ENCODE measurements at places on chromosomes 4 and X.

- no peak for DNase-seq
Measured at GRCh38 chrX:18666614-18667013, 5.3 kb downstream of the RS1 start.

- DNase-seq: no peak
Measured at GRCh38 chrX:20173313-20173712, 31.7 kb upstream of the EIF1AX start.

DNA sequence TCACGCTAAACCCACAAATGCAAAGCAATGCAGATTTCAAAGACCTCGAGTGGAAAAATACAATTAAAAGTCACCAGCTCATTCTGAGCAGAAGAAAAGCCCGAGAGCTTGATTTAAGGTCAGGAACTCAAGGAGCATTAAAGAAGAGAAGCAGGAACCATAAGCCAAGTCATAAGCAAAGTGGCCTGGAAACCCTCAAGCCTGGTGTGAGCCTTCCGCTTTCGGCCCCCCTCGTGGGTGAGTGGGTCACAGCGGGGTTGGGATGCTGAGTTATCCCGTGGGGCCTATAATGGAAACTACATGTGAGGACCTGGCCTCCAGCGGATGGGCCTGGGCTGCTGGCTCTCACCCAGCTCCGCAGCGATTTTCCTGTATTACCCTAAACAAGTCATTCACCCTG is 504.3 kb downstream of the RAB28 start:
- DNase-seq: no peak

DNA sequence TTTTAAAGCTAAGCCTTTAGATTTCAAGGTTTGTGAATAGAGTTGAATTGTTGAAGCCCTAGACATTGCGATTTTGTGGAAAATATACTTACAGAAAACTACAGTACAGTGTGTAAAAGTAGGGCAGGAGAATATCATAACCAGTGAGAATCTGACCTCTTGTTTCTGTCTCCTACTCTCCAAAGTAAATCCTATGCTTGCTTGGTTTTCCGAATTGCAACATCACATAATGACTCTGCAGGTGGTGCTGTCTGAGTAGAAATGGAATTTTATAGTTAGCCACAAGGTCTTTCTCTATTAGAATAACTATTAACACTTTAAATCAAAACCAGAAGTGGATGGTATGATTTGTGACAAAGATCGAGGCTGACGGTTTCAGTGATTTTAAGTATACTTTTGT is 505.6 kb downstream of the RAPGEF2 start:
- no peak for DNase-seq

DNA sequence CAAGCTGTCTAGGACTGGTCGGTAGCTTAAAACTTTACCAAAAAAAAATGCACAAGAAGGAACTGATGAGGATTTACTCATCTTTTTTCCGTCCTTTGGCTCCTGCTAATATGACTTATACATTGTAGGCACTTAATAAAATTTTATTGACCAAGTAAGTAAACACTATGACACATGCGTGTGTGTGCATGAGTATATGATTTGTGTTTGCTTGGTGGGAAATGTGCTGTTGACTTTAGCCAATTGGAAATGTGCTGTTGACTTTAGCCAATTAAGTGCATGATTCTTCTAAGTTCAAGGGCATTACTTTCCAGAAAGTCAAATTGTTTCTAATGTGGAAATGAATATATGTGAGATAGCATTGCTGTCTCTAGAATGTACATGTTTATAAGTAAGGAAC is 78.3 kb downstream of the FIP1L1 start:
- no peak for DNase-seq

DNA sequence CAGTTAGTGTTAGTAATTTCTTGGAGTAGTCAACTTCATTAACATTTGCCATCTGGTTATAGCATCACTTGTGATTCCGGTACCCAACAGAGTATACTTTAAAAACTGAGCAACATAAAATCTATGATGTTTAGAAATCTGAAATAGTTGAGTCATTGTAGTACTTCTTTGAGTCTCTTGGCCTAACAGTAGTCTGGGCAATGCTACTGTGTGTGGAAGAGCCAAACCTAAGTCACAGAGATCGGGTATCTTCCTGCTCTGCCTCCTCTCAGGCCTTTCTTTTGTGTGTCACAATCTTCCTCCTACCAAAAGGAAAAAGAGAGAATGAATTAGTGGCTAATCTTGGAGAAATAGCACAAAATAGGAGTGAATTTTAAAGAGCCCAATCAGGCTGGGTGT is 25.5 kb downstream of the DCUN1D4 start:
- no peak for DNase-seq

DNA sequence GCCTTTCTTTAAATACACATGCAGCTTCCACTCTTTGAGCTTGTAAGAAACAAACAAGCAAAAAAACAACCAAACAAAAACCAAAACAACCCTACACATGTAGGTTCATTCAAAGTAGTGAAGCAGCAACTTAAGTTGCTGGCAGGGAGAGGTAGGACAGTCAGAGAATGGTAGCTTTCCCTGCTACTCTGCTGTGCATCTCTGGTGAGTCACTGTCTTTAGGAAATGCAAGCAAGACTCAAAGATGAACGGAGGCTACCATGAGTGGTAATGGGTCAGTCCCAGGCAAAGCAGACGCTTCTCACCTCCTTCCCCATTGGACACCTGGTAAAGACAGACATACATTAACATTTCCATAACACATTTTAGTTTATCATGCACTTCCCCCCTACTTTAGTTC is 43.2 kb downstream of the PGRMC2 start:
- DNase-seq: no peak

GRCh38 chrX:9670136-9670814 is 95.4 kb downstream of the GPR143 start:
- peak; percentile 30 for DNase-seq

DNA sequence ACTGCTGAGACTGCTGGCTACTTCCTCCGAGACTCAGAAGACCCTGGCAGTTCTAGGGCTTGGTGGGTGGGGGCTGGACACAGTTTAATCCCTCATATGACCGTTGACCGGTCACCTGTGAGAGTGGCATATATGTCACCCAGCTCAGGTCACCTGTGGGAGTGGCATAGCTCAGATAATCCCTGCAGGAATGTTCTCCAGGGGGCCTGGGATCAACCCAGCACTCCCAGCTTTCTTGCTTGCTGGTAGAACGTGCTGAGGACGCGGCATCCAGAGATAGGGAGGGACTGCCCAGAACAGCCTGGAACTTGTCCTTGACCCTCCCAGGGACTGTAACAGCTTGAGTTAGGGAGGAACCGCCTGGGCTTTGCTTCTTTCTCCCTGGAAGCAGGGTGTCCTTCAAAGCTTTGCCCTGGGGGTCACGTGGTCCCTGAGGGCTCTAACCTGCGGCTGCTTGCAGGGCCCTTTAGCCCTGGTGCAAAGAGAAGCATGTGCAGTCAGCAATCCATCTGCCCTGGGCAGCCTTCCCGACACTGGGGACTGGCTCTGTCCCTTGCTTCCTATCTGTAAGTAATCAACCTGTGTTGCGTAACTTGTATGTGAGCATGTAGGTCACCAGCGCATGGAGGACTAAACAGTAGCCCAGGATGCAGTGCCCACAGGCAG is 55.3 kb downstream of the ZFYVE28 start:
- peak; percentile 4 for DNase-seq

- DNase-seq: no peak
Measured at GRCh38 chrX:40213092-40213491, 115.3 kb upstream of the BCOR start.

- DNase-seq: no peak
Measured at GRCh38 chrX:20382518-20383297, 116.0 kb upstream of the RPS6KA3 start.

- no peak for DNase-seq
Measured at GRCh38 chr4:52477191-52477780, 181.8 kb downstream of the USP46 start.

- DNase-seq: no peak
Measured at GRCh38 chr4:94302191-94302590, 40.4 kb downstream of the HPGDS start.

- peak; percentile 28 for DNase-seq
Measured at GRCh38 chrX:123083924-123084323, 100.2 kb upstream of the GRIA3 start.

- no peak for DNase-seq
Measured at GRCh38 chrX:8783097-8783713, 18.0 kb downstream of the FAM9A start.

DNA sequence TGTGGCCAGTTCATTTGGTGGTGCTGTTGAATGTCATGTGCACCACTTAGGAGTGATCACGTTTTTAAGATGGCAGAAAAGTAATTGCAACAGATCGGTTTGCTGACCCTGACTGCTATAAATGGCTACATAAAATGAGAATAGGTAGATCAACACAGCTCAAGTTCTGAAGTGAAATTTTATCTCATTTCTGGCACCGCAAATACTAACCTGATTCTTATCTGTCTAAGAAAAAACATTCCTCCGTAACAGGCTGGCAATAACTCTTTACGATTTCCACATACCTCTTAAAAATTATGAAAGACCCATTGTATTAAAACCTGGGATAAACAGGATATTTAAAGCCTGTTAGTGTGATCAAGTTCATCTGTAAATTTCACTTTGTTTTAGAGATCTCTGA is 387.5 kb downstream of the PDGFC start:
- DNase-seq: no peak

DNA sequence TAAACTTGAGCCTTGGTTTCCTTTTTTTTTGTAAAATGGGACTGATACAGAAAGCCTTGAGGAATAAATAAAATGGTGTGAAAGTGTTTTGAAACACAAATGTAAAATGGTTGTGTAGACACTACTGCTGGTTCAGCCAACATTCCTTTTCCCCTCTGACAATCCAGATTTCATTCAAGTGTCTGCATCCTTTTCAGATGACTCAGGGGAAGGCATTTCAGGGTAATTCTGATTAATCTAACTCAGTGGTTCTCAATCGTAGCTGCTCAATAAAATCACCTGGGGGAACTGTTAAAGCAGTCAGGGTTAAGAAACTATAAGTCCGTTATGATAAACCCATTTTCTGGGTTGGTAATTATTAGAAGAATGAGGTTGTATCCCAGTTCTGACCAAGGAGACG is 4.6 kb downstream of the ARHGAP10 start:
- DNase-seq: no peak

DNA sequence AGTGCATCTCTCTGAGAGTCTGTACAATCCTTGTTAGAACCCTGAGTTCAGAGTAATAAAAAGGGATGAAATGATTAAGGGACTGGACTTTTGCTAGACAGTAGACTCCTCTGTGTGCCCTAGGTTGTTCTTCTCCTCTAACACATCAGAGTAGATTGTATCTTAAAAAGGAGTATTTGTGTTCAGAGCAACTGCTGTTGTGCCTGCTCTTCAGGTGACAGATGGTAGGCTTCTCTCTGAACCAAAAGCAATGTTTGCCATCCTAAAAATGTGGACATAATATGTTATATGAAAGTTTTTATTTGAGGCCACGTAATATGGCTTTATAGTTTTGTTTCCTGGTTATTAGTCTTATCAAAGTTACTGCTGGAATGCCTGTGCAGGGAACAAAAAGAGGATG is 588.6 kb upstream of the FAT1 start:
- no peak for DNase-seq

- no peak for DNase-seq
Measured at GRCh38 chrX:45513042-45513441, 312.4 kb upstream of the DIPK2B start.

GRCh38 chrX:63349307-63349706 is 1.8 kb downstream of the SPIN4 start:
- no peak for DNase-seq

- peak; percentile 96 for DNase-seq
Measured at GRCh38 chrX:136168929-136169735, 21.8 kb downstream of the FHL1 start.

DNA sequence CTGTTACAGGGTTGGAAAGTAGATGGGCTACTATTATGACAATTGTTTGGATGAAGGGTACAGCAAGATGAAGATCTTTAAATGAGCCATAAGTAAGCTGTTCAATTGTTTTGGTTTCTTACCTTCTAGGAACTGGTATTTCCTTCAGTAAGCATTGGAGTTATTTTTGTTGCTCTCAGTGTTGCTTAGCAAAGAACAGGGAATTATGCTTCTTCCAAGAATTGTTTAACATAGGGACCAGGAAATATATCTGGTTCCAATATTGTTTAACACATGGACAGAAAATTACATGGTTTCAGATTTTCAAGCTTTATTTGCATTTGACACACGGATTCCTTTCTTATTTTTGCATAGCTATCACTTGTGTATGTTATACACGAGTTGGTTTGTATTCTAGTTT is 1999.0 kb downstream of the ARAP2 start:
- no peak for DNase-seq

DNA sequence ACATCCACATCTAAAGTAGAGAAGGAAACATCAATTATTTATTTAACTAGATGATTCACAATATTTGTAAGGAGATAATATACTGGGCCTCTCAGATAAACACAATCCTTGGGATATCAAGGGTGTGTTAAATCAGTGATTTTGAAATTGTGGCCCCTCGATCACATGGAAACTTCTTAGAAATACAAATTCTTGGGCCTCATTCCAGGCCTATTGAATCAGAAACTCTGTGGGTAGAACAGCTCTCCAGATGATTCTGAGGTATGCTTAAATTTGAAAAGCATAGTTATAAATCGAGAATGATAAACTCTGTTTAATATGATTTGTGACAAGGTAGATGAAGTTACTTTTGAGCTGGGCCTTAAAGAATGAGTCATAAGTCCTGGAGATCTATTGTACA is 64.3 kb upstream of the GPR174 start:
- no peak for DNase-seq

DNA sequence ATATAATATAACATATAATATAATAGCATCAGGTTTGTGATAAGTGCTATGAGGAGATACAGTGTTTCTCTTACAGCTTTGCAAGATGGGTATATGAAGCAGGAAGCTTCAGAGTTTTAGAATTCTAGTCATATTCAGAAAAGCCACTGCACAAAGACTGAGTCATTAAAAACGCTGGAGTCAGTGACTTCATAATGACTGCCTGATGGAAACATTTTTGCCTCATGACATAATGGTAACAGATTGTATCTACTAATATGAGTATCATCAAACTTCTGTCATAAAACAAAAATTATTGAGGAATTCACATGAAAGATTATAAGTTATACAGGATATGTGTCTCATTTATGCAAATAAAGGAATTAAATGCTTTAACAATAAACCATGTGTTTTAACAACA is 46.8 kb downstream of the EPHA5 start:
- no peak for DNase-seq

DNA sequence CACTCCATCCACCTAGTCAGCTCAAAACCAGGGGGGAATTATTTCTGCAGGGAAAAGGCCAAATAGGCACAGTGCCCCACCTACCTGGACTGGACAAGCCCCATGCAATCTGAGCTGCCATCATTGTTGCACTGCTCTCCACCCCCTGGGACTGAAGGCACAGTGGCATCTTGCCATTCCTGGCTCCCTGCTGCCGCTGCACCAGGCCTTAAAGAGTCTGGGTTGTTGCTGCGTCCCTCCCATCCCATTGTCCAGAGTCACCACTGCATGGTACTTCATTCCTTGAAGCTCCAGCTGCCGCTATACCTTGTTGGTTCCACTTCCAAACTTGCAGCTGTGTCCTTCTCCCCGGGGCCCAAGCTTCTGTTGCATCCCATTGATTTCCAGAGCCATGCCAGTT is 629.7 kb downstream of the STIM2 start:
- DNase-seq: no peak

DNA sequence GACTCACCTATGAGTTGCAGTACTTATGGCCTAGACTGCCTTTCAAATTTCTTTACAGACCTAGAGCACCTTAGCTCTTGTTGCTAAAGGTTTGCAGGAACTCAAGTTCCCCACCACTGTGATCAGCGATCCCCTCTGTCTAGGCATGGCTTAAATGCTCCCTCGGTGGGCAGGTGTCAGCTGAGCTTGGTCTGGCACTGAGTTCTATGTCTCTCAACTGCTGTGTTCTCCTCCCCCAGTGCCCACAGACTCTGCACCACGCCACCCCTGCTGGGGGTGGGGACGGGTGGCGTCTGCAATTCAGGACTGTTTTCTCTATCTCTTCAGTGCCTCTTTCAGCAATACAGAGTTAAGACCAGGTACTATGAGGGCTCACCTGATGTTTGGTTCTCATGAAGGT is 30.5 kb downstream of the TMEM271 start:
- DNase-seq: no peak

Data from AG09319 (cell line).